ENCODE measurements at places on chromosomes 11 and 22.

- ATAC-seq, result no peak
Observed at GRCh38 chr22:37663521-37664140, 5.1 kb downstream of the PDXP start.

- ATAC-seq, result peak; percentile 1
Observed at GRCh38 chr11:11841116-11841722, 553 bp upstream of the USP47 start.

GRCh38 chr11:65429724-65430405 lies 7.3 kb downstream of the NEAT1 start:
- no peak for ATAC-seq

GRCh38 chr11:113243696-113244095 lies 70.7 kb upstream of the TTC12 start:
- ATAC-seq, result no peak

- ATAC-seq, result no peak
Observed at GRCh38 chr22:37940698-37941376, 12.6 kb downstream of the C22orf23 start.

DNA sequence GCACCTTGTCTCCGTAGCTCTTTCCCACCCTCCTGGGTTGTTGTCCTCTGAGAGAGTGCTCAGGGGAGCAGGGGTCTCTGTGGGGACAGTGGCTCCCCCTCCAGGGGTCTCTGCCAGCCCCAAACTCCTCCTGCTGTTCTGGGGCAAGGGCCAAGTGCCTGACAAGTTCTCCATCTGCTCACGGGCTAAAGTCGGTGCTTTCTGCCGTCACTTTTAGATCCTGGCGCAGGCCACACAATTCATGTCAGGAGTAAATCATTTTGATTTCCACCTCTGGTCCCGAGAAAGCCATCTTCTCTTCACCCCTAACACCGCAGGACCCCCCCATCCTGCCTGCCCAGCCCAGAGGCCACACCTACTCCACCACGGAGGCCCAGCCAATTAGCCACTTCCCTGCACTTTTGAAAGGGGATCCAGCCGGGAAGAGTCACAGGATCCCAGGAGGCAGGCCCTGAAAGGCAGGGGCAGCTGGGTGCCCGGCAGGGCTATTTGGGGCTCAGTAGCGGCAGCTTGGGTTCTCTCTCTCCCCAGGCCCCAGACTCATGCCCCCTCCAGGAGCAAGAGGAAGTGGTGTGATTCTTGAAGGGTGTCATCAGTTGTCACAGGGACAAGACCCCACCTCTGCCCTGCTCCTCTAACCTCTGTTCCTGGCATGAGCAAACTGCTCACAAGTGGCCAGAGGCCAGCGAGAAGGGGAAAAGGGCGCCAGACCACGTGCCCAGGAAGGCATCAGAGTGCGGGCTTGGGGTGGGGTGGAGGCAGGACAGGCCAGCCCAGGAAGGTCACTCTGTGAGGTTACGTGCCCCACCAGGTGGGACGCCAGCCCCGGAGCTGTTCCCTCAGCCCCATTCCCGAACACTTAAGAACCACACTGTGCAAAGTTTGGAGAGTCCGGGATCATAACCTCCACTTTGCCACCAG lies 1.3 kb downstream of the MACROD1 start:
- ATAC-seq, result no peak

DNA sequence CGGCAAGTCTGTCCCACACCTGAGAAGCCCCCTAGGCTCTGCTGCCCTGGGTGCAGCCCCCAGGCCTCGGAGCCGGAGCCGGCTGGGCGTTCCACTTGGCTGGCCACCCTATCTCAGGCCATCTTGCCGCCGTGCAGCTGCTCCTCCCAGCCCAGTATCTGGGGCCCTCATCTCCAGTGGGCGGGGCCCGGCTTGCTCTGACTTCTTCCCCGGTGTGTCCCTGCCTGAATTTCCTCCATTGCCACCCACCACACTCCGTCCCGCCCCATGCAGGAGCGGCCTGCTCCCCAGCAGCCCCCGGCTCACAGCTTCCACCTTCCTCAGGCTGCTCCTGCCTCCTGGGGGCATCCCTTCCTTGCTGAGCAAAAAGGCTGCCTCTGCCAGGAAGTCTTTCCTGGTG lies 46.6 kb downstream of the WNT7B start:
- no peak for ATAC-seq

DNA sequence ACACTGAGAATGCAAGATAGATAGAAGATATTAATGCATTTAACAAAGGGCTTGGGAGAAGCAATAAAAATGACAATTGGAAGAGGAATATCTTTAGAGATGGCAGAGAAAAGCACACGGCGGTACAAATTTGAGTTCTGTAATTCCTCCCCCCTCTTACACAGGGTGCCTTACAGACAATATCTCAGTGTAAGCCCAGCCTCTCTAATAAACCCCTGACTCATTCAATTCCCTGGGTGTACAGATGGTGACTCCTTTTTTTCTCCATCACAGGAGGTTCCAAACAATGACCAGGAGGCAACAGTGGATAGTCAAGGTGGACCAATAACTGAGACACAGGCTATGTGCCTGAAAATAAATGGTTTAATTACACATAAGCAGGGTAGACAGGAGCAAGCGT lies 598.6 kb downstream of the OPCML start:
- no peak for ATAC-seq

GRCh38 chr11:113365895-113366294 lies 21.7 kb upstream of the ANKK1 start:
- ATAC-seq, result no peak

GRCh38 chr11:30489511-30489910 lies 96.6 kb downstream of the MPPED2 start:
- ATAC-seq, result no peak

GRCh38 chr11:112537846-112538330 lies 277.2 kb upstream of the PLET1 start:
- no peak for ATAC-seq

DNA sequence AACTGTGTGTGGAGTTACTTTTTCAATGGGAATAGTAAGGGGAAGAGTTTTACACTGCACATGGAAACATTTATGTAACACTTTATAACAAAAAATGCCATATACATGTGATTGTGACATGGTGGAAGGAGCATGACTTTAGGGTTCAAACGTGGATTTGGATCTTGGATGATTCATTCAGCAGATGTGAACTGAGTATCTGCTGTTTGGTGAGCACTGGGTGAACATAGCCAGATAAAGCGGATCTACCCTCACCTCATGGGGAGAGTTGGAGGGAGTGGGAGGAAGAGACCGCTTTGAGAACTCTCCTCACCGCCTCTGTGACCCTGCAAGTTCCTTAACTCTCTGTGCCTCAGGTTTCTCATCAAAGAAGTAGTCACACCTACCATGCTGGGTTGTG lies 3.1 kb downstream of the NAA40 start:
- ATAC-seq, result no peak

DNA sequence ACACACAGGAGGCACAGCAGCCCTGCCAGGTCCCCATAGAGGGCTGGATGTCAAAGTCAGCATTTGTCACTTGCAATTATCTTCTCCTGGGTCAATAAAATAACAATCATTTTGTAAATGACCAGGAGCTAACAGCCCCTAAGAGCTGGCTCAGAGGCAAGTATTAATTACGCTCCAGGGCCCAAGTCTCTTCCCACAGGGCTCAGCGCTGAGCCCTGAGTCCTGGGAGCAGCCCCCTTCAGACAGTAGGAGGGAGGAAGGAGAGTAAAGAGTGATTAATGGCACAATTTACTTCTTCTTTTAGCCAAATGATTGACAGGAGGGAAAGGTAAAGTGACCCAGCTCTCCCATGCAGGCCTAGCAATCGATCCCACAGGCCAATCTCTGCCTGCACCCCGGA lies 99.0 kb upstream of the DRD2 start:
- no peak for ATAC-seq

- no peak for ATAC-seq
Observed at GRCh38 chr22:45208993-45209838, 31.5 kb downstream of the KIAA0930 start.

- ATAC-seq, result peak; percentile 4
Observed at GRCh38 chr22:38570779-38571364, 889 bp upstream of the DMC1 start.

- no peak for ATAC-seq
Observed at GRCh38 chr11:76885390-76886097, 24.8 kb downstream of the ACER3 start.

- ATAC-seq, result no peak
Observed at GRCh38 chr22:44332946-44333345, 20.2 kb upstream of the SHISAL1 start.

GRCh38 chr11:69259096-69259495 lies 34.9 kb upstream of the MYEOV start:
- no peak for ATAC-seq

DNA sequence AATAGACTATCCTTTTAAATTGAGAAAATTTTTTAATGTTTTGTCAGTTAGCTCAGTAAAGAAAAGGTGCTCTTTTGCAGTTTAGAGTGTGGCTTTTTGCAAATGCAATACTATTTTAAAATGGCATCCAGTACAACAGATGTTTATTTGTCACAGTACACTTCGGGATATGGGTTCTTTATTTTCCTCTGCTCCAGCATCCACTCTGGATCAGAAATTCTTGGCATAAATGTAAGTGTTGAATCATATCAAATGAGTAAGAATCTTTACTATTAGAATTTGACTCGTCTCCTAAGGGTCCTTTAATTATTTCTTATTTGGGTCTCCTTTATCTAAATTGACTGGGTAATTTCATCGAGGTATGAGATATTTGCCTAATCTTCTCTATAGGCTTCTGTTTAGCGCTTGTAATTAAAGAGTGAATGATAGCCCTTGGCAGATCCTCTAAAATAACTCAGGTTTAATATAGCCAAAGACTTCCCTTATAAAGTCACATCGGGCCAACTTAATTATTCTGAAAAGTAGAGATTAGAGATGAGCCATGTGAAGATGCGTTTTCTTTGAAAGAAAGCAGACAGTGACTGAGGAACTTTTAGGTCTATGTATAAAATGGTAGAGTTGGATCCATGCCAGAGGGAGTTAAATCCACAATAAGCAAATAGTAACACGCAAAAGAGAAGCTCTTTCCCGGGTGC lies 132.7 kb downstream of the CASP12 start:
- ATAC-seq, result no peak

DNA sequence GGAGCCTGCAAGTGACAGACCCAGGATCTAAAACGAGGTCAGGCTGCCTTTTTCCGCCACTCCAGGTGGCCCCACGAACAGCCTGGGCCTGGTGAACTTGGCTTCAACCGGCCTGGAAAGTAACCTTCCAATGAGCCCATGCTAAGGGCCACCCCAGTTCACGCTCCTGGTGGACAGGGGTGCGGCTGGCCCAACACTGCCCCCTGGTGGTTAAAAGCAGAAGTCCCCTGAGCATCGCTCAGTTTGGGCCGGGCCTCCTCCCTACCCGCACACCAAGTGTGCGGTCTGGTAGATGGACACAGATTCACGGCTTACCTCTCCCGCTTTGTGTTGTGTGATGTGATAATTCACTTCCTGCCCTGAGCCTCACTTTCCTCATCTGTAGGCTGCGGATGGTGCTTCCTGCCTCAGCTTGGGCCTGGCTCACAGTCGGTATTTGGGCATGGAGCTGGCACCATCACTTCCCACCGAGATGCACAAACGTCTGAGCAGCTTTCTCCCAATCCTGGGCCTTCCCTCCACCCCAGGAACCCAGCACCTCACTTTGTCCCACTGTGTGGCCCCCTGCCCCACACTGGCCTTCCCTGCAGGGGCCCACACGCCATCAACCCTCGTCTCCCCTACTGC lies 13.7 kb upstream of the SEC14L3 start:
- ATAC-seq, result peak; percentile 95

GRCh38 chr11:33005175-33005574 lies 10.5 kb upstream of the DEPDC7 start:
- no peak for ATAC-seq

DNA sequence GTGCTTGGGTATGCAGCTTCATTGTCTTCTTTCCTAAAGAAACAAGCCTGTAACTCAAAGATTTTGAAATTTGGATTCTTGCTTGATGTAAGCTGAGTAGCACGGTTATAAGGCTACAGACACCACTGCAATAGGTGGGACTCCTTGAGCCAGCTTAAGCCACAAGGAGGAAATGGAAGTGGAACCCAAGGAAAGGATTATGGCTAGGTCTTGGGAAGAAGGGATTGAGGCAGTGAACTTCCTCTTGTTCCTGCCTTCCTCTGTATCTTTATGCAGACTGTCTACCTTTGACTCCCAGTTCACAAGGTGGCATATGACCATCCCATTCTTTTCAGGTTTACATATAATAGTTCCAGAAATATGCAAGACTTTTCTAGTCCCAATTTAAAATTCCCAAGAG lies 72.3 kb downstream of the BDNF start:
- no peak for ATAC-seq

DNA sequence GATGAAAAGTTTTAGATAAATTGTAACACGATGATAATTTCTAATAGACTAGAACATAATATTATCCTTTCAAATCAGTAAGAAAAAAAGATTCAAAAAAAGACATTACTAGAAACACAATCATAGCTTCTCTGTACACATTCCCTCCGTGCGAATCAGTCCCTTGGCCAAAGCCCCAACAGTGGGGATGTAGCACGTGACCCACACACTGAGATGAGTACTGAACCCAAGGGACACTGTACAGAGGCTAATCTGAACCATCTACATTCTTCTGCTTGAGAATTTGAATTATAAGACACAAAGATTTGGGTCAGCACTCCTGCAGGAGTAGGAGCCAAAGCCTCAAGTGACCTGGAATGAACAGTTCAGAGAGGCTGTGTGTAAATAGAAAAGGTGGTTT lies 353.7 kb downstream of the INSC start:
- no peak for ATAC-seq
